ENCODE measurements at places on chromosomes 13 and 19. TPM values are rescaled to one million over a fixed set of nuclear protein-coding genes. Genes with fewer than 3 reads are reported as not detected.

The SIGLEC11 gene
- total RNA-seq, result 47.7 TPM

The TMEM190 gene
- total RNA-seq, result not detected

The CRLF1 gene
- 111 TPM for total RNA-seq

The STXBP2 gene
- total RNA-seq, result 32.2 TPM

The P2RY11 gene
- total RNA-seq, result 6.9 TPM

The LILRA5 gene
- 0.72 TPM for total RNA-seq

- H3K4me1 ChIP-seq, result no peaks in the 10 kb centered on the region
- no peaks in the 10 kb centered on the region for H3K36me3 ChIP-seq
Measured at GRCh38 chr13:50098693-50099092, 83.4 kb downstream of the KCNRG start.

- no peaks in the 10 kb centered on the region for H3K4me1 ChIP-seq
- peak; percentile 78 for DNase-seq
- H3K27me3 ChIP-seq, result no peaks in the 10 kb centered on the region
- no peak overlapping the region for H3K27ac ChIP-seq
- no peak overlapping the region for H3K4me3 ChIP-seq
- no peaks in the 10 kb centered on the region for H3K36me3 ChIP-seq
Measured at GRCh38 chr13:42594481-42595252, 20.7 kb downstream of the TNFSF11 start.

GRCh38 chr19:18417250-18418028 lies 1.8 kb upstream of the SSBP4 start:
- peak overlapping the region; percentile 92 for H3K27ac ChIP-seq
- H3K27me3 ChIP-seq, result no peaks in the 10 kb centered on the region
- H3K4me3 ChIP-seq, result peak overlapping the region; percentile 50
- H3K4me1 ChIP-seq, result peaks cover 38% of the 10 kb centered on the region
- peak; percentile 72 for DNase-seq

- no peaks in the 10 kb centered on the region for H3K36me3 ChIP-seq
- H3K4me1 ChIP-seq, result no peaks in the 10 kb centered on the region
- no peaks in the 10 kb centered on the region for H3K27me3 ChIP-seq
- no peak overlapping the region for H3K4me3 ChIP-seq
- no peak for DNase-seq
Measured at GRCh38 chr13:25478186-25478585, 106.4 kb downstream of the ATP8A2 start.

DNA sequence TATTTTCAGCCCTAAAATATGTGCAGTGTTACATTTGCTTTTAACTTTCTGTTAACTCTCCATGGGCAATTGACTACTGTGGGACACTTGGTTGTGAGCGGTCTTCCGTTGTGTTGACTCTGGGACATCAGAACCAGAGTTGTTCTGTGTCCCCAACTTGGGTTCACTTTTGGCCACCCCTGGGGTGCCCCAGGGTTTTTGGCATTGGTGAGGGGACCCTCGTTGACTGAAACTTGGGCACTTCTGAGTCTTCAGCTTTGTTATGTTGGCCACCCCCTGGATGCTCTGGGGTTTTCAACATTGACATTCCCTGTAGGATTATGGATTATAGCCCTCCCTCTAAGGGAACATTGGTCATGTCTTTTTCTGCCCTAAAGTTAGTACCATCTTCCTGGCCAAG lies 57.1 kb downstream of the OR10H4 start:
- no peaks in the 10 kb centered on the region for H3K4me1 ChIP-seq
- DNase-seq, result no peak
- H3K27ac ChIP-seq, result no peak overlapping the region
- H3K36me3 ChIP-seq, result no peaks in the 10 kb centered on the region
- no peaks in the 10 kb centered on the region for H3K27me3 ChIP-seq

- no peaks in the 10 kb centered on the region for H3K36me3 ChIP-seq
- H3K4me3 ChIP-seq, result peak overlapping the region; percentile 86
- H3K27me3 ChIP-seq, result no peaks in the 10 kb centered on the region
Measured at GRCh38 chr19:40348961-40349507, 539 bp downstream of the PLD3 start.

DNA sequence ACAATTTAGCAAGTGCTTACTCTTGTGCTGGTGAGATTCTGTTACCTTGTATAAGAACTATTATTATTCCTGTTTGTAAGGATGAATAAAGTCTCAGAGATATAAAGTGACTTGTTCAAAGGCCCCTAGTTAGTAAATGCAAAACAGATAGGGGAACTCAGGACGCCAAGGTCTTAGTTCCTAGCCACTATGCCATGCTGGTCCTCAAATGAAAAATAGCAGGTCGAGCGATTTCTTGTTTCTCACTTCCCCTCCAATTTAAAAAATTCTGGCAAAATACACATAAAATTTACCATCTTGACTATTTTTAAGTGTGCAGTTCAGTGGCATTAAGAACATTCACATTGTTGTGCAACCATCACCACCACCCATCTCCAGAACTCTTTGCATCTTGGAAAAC lies 1.1 kb downstream of the TECR start:
- peak overlapping the region; percentile 87 for H3K27ac ChIP-seq
- H3K4me1 ChIP-seq, result peaks cover 51% of the 10 kb centered on the region
- no peak for DNase-seq
- H3K36me3 ChIP-seq, result no peaks in the 10 kb centered on the region
- H3K27me3 ChIP-seq, result no peaks in the 10 kb centered on the region
- H3K4me3 ChIP-seq, result no peak overlapping the region

- no peak for DNase-seq
- H3K27me3 ChIP-seq, result no peaks in the 10 kb centered on the region
- no peaks in the 10 kb centered on the region for H3K36me3 ChIP-seq
- no peak overlapping the region for H3K4me3 ChIP-seq
Measured at GRCh38 chr13:48901781-48902180, 73.9 kb upstream of the FNDC3A start.

DNA sequence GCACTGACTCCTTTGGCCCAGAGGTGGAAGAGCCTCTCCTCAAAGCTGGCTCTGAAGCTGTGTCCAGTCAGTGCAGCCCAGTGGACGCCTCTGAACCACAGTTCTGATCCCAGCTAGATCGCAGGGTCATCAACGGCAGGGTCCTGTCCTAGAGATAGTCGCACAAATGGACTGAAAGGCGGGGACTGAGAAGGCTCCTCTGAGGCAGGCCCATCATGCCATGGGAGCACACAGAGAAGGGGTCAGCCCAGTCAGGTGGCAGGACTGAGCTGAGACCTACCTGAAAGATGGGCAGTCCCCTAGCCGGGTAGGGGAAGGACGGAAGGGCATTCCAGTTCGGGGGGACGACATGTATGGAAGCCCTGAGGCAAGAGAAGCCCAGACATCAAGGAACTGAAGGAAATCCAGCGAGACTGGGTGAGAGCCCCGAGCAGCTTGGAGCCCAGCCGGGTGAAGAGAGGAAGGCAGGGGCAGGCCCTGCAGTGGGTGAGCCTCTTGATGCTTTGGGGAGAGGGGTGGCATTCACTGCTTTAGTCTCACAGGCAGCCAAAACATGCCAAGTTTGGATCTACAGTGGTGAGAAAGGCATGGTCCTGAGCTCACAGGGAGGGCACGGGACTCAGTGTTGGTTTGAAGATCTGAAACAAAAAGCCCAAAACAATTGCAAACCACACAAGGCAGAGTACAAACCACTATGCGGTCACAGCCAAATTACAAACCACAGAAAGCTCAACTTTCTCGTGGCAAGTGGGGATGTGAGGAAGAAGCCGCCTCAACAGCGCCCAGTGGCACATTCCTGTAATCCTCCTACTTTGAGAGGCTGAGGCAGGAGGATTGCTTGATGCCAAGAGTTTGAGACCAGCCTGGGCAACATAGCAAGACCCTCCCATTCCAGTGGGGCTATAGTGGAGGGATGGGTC lies 10.0 kb downstream of the CALM3 start:
- no peak for DNase-seq
- no peaks in the 10 kb centered on the region for H3K27me3 ChIP-seq
- no peak overlapping the region for H3K27ac ChIP-seq
- no peak overlapping the region for H3K4me3 ChIP-seq
- H3K4me1 ChIP-seq, result no peaks in the 10 kb centered on the region

GRCh38 chr13:75838366-75839005 lies 202.4 kb downstream of the LMO7 start:
- no peak for DNase-seq
- H3K4me3 ChIP-seq, result no peak overlapping the region
- H3K27ac ChIP-seq, result no peak overlapping the region
- H3K4me1 ChIP-seq, result no peaks in the 10 kb centered on the region
- no peaks in the 10 kb centered on the region for H3K36me3 ChIP-seq
- no peaks in the 10 kb centered on the region for H3K27me3 ChIP-seq

- DNase-seq, result no peak
- no peak overlapping the region for H3K4me3 ChIP-seq
- H3K4me1 ChIP-seq, result no peaks in the 10 kb centered on the region
Measured at GRCh38 chr19:17570791-17571190, 15.3 kb downstream of the COLGALT1 start.

- DNase-seq, result no peak
- no peaks in the 10 kb centered on the region for H3K4me1 ChIP-seq
- no peak overlapping the region for H3K4me3 ChIP-seq
- no peaks in the 10 kb centered on the region for H3K36me3 ChIP-seq
Measured at GRCh38 chr13:66774046-66774445, 456.1 kb downstream of the PCDH9 start.

DNA sequence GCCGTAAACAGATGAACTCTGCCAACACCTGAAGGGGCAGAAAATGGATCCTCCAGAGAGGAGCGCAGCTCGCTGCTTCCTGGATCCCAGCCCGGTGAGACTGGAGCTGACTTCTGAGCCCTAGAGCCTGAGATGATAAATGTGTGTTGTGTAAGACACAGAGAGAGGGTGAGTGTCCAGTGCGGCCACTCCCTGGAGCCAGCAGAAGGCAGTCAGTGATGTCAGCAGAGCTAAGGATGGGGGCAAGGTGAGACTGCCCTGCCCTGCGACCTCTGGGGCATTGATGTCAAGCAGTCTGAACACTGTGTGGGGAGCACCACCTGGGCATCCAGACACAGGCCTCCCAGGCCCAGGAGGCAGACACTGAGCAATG lies 9.7 kb upstream of the SLC35E1 start:
- peaks cover 14% of the 10 kb centered on the region for H3K36me3 ChIP-seq
- peaks cover 19% of the 10 kb centered on the region for H3K4me1 ChIP-seq
- H3K27me3 ChIP-seq, result no peaks in the 10 kb centered on the region
- DNase-seq, result peak; percentile 92

- DNase-seq, result no peak
- H3K27me3 ChIP-seq, result peaks cover 3% of the 10 kb centered on the region
- no peak overlapping the region for H3K4me3 ChIP-seq
- H3K4me1 ChIP-seq, result peaks cover 10% of the 10 kb centered on the region
Measured at GRCh38 chr19:35514282-35514809, 897 bp upstream of the DMKN start.

DNA sequence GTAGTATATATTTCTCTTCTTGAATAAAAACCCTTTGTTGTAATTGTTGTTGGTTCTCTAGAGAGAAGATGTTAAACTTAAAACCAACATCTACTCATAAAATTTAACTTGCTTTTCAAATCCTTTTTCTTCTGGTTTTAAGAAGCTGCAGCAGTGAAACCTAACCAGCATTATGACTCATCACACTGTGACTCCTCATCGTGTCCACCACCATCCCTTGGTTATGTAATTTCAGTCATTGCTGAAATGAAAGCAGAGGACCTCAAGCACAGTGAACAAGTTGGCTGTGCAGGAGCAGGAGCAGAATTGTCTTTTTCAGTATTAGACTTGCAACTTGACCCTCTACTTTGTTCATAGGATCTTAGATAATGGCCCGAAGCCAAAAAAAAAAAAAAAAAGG lies 64.9 kb upstream of the HTR2A start:
- H3K36me3 ChIP-seq, result no peaks in the 10 kb centered on the region
- no peak overlapping the region for H3K4me3 ChIP-seq
- H3K27me3 ChIP-seq, result no peaks in the 10 kb centered on the region
- H3K27ac ChIP-seq, result no peak overlapping the region
- no peaks in the 10 kb centered on the region for H3K4me1 ChIP-seq

- H3K4me1 ChIP-seq, result peaks cover 23% of the 10 kb centered on the region
- H3K27me3 ChIP-seq, result no peaks in the 10 kb centered on the region
- no peak overlapping the region for H3K4me3 ChIP-seq
- peaks cover 19% of the 10 kb centered on the region for H3K36me3 ChIP-seq
Measured at GRCh38 chr19:9431475-9431874, 3.9 kb downstream of the ZNF266 start.

- H3K4me3 ChIP-seq, result peak overlapping the region; percentile 37
- no peaks in the 10 kb centered on the region for H3K36me3 ChIP-seq
- peaks cover 58% of the 10 kb centered on the region for H3K4me1 ChIP-seq
- H3K27me3 ChIP-seq, result no peaks in the 10 kb centered on the region
- DNase-seq, result peak; percentile 96
- peak overlapping the region; percentile 94 for H3K27ac ChIP-seq
Measured at GRCh38 chr19:1154731-1155351, 19.2 kb downstream of the SBNO2 start.
